ENCODE measurements at places on chromosomes 5 and 9.

- no peak for DNase-seq
These were observed 1.9 kb downstream of the DPM2 start for GRCh38 chr9:127935765-127936221.

- DNase-seq: no peak
These were observed 96.9 kb downstream of the KCNN2 start for GRCh38 chr5:114458726-114459125.

- peak; percentile 75 for DNase-seq
These were observed 744 bp upstream of the HMGCS1 start for GRCh38 chr5:43313854-43314457.

GRCh38 chr5:83447533-83447932 lies 24.0 kb upstream of the VCAN start:
- no peak for DNase-seq

GRCh38 chr9:124764774-124765438 lies 6.2 kb downstream of the NR6A1 start:
- peak; percentile 17 for DNase-seq

DNA sequence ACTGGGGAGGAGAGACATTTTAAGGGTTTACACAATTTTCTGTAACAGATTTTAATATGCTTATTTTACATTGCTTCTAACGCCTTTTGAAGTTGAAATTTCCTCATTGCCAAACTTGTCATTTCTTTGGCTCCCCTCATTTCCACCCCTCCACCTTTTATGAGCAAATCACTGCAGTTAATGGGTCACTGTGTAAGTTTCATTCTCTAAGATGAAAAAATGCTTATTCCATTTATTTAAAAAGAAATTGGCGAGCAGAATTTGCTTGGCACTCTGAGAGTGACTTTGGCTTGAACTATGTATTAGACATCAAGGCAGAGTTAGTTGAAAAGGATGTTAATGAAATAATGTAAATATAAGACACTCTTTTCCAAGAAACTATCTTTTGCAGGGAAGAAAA lies 66.6 kb downstream of the ITGA1 start:
- DNase-seq: no peak

GRCh38 chr9:121121582-121122087 lies 46.9 kb downstream of the CNTRL start:
- DNase-seq: no peak

GRCh38 chr5:140145818-140146522 lies 20.2 kb downstream of the IGIP start:
- DNase-seq: no peak

DNA sequence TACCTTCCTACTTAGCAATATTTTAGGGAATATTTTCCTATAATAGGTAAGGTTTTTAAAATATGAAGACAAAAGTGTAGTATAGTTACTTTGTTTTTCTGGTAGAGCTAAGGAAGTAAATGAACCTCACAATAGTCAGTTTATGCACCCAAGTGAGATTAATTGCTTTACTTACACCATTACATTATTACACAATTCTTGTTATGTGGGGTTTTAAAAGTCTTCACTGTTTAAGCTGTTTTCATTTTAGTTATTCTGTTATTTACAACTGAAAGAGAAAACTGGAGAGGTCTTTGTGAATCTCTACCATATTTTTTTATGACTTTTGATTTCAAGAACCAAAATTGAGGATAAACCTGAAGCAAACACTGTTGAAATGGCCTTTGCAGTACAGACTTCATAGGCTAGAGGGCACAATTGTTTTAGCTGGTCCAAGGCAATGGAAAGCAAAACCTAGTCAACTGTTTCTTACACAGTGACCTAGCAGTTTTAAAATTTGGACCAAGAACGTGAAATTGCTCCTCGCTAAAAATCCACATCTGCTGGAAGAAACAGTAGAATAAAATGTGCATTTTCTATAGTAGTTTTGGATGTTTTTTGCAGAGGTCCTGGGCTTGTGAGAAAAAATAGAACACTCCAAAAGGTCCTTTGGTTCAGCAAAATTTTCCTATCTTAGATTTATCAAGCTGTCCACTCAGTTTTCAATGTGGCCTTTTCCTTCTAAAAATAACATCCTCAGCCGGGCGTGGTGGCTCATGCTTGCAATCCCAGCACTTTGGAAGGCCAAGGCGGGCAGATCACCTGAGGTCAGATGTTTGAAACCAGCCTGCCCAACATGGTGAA lies 66.4 kb upstream of the FER start:
- DNase-seq: peak; percentile 16

DNA sequence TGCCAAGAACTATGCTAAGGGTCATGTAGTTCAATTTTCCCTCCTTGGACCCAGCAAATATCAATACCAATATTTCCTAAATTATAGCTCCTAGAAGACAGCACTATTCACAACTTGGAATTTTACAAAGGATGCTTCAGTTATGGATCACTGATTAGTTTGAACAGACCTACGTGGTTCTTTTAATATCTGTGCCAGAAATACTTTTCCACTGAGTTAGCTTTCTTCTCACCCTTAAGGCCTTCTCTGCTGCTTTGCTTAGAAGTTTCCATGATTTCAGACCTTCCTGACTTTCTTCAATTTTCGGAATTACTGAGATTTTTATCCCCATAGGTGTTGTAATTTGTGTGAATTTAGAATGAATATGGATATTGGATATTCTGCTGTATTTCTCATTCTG lies 380.4 kb downstream of the PSAT1 start:
- no peak for DNase-seq

DNA sequence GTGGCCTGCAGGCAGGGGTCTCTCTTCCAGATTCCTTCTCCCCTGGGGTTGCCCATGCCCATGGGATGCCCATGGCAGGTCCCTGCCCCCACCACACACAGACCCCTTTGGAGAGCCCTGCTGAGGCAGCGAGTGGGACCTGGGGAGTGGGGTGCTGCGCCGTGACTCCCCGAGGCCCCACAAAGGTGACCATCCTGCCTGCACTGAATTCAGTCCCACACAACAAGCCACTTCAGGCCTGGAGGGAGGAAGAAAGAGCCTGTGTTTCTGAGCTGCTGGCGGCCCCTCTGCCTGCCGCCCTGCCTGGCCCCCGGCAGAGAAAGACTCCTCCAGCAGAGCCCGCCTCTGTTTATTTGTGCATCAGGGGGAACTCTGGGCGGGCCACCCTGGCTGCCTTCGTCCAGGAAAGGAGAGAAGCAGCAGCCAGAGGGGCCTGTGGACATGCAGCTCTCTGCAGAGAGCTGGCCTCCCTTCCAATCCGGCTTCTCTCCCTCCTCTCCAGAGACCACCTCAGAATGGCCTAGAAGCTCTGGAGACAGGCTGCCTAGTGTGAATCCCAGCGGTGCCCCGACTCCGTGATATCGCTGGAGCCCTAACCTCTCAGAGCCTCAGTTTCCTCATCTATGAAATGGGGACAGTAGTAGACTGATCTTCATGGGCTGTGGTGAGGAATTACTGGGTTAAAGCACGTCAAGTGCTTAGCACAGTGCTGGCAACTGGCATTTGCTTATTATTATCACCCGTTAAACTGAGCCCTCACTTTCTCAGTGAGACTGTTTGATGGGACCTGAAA lies 72.9 kb downstream of the COL27A1 start:
- DNase-seq: no peak

GRCh38 chr9:121088576-121088975 lies 13.8 kb downstream of the CNTRL start:
- DNase-seq: no peak

- peak; percentile 62 for DNase-seq
These were observed 20.5 kb upstream of the CCL28 start for GRCh38 chr5:43432486-43433375.

DNA sequence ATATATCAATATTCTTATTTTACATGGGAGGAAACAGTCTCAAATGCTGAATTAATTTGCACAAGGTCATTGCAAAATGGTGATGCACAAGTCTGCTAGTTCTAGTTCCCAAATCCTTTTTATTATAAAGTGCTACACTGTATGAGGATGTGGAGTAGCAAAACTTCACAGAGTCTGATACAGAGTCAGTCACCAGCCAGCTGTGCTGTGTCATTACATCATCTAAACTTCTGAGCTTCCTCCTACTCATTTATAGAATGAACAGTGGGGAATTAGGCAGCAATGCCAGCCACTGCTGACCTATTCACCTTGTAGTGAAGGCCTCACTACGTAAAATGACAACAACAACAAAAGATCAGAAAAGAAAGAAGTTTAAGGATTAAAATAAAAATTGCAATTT lies 357.8 kb downstream of the TMEM167A start:
- no peak for DNase-seq

GRCh38 chr5:98321361-98321760 lies 452.1 kb upstream of the RGMB start:
- no peak for DNase-seq

- DNase-seq: no peak
These were observed 93.4 kb downstream of the STRBP start for GRCh38 chr9:123174887-123175518.

- DNase-seq: no peak
These were observed 3.8 kb downstream of the LARP1 start for GRCh38 chr5:154758977-154759376.

DNA sequence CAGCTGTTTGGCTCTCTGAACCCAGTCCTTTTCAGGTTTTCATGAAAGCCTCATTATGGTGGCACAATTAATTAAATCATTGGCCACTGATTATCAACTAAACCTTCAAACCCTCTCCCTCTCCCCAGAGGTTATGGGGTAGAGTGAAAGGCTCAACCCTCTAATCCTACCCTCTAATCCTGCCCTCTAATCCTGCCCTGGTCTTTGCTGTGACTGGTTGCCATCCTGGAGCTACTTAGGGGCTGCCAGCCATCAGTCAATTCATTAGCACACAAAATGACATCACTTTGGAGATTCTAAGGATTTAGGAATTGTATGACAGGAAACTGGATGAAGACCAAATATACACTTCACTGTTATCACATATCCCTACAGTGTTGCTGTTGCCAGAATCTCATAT lies 36.1 kb downstream of the ANKS6 start:
- DNase-seq: no peak

GRCh38 chr9:136122425-136123383 lies 4.0 kb upstream of the TMEM250 start:
- peak; percentile 47 for DNase-seq

GRCh38 chr9:91845879-91846278 lies 104.1 kb downstream of the ROR2 start:
- no peak for DNase-seq

GRCh38 chr5:143199161-143199560 lies 204.3 kb downstream of the NR3C1 start:
- no peak for DNase-seq

GRCh38 chr9:134134949-134135342 lies 936 bp upstream of the WDR5 start:
- DNase-seq: no peak

- DNase-seq: no peak
These were observed 108.3 kb upstream of the LHFPL2 start for GRCh38 chr5:78756858-78757257.

- DNase-seq: no peak
These were observed 140.8 kb downstream of the SLC12A2 start for GRCh38 chr5:128224336-128224735.

- no peak for DNase-seq
These were observed 60.7 kb upstream of the ANGPTL2 start for GRCh38 chr9:127182901-127183746.

DNA sequence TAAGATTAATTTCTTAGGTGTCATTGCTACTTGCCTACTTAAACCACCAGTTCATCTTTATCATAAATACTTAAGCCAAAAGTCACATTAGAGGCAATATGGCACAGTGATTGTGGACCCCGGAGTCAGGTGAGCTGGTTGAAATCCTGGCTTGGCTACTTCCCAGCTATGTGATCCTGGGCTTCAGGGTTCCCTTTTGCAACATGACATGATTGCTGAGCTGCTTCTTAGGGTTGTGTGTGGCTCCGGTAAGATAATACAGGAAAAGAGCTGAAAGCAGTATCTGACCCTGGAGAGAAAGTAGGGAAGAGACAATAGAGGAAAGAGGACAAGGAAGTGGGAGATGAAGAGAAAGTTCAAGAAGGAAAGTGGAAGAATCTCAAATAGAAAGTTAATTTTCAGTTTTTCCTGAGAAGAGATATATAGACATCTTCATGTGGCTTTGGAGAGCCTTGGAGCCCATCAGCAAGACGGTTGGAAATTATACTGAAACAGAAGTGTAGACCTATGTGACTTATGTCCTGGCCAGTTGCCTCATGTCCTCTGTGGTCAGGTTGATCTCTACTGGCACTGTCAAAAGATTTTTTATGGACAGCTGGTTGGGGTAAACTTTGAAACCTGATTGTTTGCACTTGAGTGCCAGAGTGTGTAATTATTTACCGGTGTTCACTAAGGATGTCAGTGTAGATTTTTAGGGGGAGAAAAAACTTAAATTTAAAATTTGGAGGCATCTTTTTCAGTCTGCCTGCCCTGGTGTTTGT lies 93.2 kb downstream of the GHR start:
- no peak for DNase-seq

DNA sequence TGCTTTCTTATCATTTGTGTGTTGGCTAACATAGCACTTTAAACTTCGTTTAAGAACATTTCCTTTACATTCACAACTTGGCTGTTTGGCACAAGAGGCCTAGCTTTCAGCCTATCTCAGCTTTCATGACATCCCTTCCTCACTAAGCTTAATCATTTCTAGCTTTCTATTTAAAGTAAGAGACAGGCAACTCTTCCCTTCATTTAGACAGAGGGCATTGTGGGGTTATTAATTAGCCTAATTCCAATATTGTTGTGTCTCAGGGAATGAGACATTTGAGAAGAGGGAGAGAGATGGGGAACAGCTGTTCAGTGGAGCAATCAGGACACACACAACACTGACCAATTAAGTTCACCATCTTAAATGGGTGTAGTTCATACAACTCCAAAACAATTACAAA lies 51.0 kb upstream of the OR2K2 start:
- no peak for DNase-seq

- no peak for DNase-seq
These were observed 639.6 kb downstream of the CETN3 start for GRCh38 chr5:89769975-89770374.

- DNase-seq: no peak
These were observed 78.4 kb downstream of the INSYN2B start for GRCh38 chr5:169901896-169902295.

- no peak for DNase-seq
These were observed 28.8 kb upstream of the NCS1 start for GRCh38 chr9:130143279-130143893.

DNA sequence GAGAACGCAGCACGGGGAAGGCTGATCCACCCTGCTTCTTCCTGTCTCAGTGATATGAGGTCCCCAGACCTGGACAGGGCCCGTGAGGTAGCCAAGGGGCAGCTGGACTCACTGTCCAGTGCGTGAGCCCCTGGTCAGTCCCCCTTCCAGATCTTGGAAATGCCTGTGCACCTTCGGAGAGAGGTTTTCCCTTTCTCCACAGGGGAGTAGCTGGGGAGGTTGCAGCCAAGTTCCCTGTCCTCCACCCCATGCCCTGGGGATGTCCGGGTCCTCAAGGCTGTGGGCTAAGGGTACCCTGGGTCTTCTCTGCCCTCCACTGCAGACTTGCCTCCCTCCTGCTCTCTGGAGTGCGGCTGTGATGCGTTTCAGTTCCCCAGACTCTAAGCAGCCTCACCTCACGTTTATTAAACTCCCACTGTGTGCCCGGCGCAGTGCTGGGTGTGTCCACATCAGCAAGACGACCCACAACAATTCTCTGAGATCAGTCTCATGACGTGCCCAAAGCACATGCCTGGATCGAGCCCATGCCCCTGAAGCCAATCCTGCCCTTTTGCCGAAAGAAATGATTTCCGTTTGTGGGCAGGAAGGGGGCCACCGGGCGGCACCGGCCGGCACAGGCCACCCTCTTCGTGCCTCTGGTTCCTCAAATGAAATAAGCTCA lies 101.3 kb upstream of the PHYKPL start:
- DNase-seq: no peak
